ENCODE measurements at places on chromosomes 11 and 22. TPM values are rescaled to one million over a fixed set of nuclear protein-coding genes. Genes with fewer than 3 reads are reported as not detected.

Gene KCNJ11
- total RNA-seq: 5.2 TPM

Gene TCF20
- 50.8 TPM for total RNA-seq

Gene IRAG1
- 21.2 TPM for total RNA-seq

Gene NPTXR
- total RNA-seq: 17.3 TPM

Gene APOA1
- 0.60 TPM for total RNA-seq

Gene OR4A47
- total RNA-seq: not detected

Gene SOX10
- total RNA-seq: 14.1 TPM

Gene CARD16
- 7.7 TPM for total RNA-seq

Gene ALX4
- 11.8 TPM for total RNA-seq

Gene GAL3ST1
- total RNA-seq: 2.7 TPM

Gene P2RX3
- total RNA-seq: 1.3 TPM
